Effector memory CD4-positive, alpha-beta T cell (primary cell): ENCODE measurements at places on chromosomes 1 and 21.

DNA sequence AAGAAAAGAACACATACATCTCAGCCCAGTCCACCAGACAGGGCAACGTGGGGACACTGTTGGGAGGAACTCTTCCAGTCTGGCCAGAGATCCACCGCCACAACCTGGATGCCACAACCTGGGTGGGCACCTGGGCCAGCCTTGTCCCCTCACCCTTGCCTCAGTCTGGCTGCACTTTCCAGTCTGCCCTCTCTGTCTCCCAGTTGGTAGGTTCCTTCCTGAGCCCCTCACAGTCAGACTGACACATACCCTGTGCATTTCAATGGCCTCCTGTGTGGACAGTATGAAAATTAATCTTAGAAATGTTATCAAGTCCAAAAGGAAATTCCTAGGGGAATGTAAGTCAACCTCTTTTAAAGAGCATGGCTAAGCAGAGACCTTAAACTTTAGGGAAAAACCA is 49.5 kb downstream of the DDX20 start:
- DNase-seq = no peak

GRCh38 chr1:93779540-93780165 is 98.0 kb upstream of the BCAR3 start:
- no peak for DNase-seq

- DNase-seq = no peak
Measured at GRCh38 chr1:205930195-205930577, 13.1 kb downstream of the SLC26A9 start.

- no peak for DNase-seq
Measured at GRCh38 chr1:35668506-35668905, 27.2 kb upstream of the PSMB2 start.

GRCh38 chr1:208763971-208764370 is 519.8 kb upstream of the PLXNA2 start:
- no peak for DNase-seq

DNA sequence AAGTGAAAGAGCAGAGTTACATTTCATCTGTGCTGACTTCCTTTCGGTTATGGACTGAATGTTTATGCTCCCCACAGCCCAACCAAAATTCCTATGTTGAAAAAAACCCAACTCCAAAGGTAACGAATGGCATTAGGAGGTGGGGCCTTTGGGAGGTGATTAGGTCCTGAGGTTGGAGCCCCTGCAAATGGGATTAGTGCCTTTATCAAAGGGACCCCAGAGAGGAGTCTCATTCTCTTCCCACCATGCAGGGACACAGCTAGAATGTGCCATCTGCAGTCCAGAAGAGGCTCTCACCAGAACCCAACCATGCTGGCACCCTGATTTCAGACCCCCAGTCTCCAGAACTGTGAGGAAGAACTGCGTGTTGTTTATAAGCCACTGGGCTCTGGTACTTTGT is 199.3 kb downstream of the TOMM20 start:
- no peak for DNase-seq

DNA sequence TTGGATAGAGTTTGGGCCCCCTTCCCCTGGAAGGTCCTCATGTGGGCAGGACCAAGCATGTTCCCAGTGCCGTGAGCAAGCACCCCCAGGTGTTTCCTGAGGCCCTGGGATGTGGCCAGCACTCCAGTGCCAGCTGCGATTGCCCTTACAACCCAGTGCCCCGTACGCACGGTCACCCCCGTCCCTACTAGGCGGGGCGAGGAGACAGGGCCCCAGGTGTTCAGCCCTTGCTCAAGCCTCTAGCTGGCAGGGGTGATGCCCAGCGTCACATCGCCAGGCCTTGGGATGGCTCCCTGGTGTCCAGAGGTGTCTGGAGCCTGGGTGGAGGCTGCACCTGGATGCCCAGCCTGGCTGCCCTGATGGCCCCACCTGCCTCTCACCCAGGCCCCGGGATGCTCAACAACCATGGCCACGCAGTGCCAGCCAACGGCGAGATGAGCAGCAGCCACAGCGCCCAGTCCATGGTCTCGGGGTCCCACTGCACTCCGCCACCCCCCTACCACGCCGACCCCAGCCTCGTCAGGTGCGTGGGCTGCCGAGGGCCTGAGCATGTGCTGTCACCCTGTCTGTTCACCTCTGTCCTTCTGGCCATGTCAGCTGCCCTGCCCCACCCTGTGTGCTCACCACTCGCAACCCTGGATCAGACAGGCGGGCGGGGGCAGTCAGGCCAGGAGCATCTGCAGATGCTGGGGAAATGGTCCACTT is 21.6 kb upstream of the CCDC27 start:
- DNase-seq = no peak

GRCh38 chr1:205342986-205343385 is 13.7 kb downstream of the KLHDC8A start:
- no peak for DNase-seq

- DNase-seq = no peak
Measured at GRCh38 chr21:36849461-36850105, 116.9 kb downstream of the HLCS start.

DNA sequence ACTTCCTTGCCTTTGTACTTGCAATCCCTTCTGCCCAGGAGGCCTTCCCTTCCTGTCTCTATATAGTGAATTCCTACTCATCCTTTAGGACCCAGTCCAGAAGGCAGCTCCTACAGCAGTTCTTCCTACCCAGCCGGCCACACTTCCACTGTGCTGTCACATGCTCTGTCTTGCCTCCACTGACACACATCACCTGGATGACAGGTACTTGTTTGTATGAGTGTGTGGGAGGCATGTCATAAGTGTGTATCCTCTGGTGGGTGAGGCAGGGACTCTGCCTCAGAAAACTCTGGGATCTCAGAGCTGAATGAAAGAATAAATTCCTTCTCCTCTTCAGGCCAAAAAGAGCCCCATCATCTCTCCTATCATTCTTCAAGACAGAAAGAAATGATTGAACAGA is 5.1 kb upstream of the OSCP1 start:
- DNase-seq = no peak

- DNase-seq = no peak
Measured at GRCh38 chr1:57704231-57704630, 280.4 kb upstream of the DAB1 start.

GRCh38 chr1:33383489-33383888 is 47.4 kb downstream of the PHC2 start:
- no peak for DNase-seq

DNA sequence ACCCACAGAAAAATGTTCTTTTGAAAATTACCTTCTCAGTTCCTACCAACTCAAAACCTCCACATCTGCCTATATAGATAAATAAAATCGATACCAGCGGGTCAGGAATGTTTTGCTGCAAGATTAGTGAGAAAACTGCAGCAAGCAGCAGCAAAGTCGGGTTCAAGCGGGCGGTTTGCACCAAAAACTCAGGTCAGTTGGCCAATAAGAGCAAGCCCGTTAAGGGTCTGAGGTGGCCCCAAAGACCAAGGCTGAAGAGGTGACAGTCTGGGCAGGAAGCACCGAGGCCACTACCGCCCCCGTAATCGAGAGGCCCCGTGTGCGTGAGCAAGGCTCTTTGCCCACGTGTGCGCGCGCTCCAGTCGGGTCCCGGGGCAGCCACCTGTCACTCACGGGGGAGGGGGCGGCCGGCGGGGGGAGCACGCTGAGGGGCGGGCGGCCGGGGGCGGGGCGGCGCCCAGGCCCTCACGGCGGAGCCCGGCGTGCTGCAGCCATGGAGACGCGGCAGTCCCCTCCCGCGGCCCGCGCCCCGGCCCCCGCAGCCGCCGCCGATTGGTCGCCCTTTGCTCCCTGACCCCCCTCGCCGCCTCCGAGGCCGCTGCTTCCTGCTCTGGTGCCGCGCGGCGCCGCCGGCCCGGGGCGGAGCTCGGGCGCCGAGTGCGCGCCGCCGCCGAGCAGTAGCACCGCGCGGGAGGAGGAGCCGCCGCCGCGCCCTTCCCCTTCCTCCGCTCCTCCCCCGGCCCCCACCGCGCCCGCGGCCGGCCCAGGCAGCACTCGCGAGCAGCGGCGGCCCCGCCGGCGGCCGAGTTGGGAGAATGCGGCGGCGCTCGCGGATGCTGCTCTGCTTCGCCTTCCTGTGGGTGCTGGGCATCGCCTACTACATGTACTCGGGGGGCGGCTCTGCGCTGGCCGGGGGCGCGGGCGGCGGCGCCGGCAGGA is at the start of gene GALNT2:
TSS of gene GALNT2 (plus strand) at position 773 of the 939 bp plus-strand sequence. CDS start at position 816, 43 bp downstream.
- DNase-seq = peak; percentile 80
